ENCODE measurements at places on chromosomes 16 and 17.

DNA sequence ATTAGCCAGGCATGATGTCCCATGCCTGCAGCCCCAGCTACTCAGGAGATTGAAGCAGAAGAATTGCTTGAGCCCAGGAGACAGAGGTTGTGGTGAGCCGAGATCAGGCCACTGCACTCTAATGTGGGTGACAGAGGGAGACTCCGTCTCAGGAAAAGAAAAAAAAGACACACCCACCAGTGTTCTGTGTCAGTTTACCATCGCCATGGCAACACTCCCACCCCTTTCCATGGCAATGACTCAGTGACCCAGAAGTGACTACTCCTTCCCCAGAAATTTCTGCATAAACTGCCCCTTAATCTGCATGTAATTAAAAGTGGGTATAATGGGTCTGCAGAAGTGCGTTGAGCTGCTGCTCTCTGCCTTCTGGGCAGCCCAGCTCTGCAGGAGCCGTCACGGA lies 4.0 kb upstream of the ZC3H18 start:
- DNase-seq, result peak; percentile 89

DNA sequence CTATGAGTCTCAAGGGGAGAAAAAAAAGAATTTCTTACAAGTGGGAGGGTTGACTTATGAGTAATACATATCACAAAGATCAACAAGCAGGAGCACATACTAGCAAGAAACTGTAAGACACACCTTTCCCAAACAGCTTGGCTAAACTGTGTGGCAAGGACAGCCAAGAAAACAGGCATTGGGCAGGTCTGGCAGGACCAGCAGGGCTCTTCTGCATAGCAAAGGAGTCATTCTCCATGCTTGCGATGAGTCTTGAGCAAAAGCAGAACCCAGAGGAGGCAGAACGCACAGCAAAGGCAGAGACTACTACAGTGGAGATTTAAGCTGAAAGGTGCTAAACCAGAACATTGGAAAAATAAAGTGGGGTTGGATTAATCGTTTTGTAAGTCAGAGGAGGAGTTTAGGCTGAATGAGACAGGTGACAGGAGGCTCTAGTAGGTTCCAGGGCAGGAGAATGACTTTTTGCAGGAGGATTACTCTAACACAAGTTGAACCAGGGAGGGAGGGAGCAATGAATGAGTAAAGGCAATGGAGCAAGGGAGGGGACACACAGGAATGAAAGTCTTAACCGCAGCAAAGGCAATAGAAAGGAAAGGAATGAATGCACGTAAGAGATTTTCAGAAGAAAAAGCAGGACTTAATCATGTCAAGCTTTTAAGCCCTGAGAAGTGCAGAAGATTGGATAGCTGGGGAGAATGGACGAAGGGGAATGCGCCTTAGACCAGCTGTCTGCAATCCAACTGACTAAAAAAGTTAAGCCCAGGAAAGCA lies 2.7 kb downstream of the N4BP1 start:
- no peak for DNase-seq

GRCh38 chr17:17200831-17201230 lies 5.3 kb downstream of the PLD6 start:
- no peak for DNase-seq

DNA sequence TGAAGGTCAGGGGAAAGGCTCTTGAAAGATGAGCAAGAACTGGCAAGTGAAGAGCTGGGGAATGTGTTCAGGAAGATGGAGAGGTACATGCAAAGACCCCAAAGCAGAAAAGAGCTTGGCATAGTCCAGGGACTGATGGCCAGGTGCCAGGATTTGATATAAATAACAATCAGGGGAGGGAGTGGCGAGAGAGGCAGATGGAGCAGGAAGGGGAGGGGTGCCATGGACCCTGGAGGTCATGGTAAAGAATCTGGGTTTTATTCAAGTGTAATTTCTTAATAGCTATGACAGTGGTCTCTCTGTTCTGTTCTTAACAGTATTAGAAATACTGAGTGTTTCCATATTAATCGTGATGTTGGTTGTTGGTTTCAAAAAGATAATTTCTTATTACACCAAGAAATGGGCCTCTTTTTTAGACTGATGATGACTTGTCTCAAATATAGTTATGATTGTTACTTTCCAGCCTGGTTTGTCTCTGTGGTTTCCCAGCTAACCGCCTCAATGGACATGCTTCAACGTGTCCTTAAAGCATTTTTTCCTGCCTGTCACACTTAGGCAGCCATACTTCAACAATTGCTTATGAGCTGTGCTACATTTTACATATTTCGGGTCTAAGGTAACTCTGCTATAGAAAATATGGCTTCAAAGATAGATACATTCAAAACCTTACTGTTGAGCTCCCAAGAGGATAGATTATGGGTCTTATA lies 49.4 kb downstream of the MYH10 start:
- DNase-seq, result peak; percentile 12

GRCh38 chr16:5045499-5046115 lies 11.9 kb upstream of the NAGPA start:
- no peak for DNase-seq

- no peak for DNase-seq
Observed at GRCh38 chr17:75552425-75553294, 27.2 kb downstream of the LLGL2 start.

DNA sequence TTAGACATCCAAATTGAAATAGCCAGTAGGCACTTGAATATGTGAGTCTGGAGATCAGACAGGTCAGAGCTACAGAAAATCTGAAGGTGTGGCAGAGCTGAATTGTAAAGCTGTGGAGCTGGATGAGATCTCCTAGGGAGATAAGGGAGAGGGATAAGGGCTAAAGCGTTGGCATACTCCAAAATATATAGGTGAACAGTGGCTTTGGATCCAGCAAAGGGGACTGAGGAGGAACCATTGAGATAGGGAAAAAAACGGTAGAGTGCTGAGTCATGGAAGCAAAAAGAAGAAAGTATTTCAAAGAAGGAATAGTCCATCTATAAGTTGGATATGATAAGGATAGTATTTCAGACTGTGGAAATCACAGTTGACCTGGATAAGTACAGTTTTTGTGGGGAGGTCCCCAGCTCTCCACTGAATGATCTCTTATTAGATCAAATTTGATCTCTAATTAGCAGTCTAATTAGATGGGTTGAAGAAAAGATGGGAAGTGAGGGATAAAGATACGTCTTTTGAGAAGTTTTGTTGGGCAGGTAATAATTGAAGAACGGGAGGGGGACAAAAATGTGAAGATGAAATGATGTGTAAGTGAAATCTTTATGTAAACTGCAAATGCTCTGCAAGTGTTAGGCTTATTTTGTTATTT lies 587 bp upstream of the DBF4B start:
- DNase-seq, result no peak

DNA sequence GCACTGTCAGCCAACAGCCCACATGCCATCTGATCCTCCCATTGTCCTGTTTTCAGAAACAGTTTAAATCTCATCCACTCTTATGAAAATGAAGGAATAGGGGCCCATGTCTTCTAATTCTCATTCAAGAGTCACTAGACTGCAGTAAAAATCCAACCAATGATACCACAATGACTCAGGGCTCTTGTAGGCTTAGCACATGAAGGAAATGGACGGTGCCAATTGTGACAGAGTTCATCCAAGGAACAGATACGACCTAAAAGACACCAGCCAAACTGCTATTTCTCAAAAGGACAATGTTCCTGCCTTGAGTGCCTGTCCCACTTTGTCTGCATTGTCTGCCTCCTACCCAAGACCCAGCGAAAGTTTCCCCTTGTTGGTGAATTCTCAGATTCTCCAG lies 204.8 kb upstream of the COX10 start:
- DNase-seq, result no peak

DNA sequence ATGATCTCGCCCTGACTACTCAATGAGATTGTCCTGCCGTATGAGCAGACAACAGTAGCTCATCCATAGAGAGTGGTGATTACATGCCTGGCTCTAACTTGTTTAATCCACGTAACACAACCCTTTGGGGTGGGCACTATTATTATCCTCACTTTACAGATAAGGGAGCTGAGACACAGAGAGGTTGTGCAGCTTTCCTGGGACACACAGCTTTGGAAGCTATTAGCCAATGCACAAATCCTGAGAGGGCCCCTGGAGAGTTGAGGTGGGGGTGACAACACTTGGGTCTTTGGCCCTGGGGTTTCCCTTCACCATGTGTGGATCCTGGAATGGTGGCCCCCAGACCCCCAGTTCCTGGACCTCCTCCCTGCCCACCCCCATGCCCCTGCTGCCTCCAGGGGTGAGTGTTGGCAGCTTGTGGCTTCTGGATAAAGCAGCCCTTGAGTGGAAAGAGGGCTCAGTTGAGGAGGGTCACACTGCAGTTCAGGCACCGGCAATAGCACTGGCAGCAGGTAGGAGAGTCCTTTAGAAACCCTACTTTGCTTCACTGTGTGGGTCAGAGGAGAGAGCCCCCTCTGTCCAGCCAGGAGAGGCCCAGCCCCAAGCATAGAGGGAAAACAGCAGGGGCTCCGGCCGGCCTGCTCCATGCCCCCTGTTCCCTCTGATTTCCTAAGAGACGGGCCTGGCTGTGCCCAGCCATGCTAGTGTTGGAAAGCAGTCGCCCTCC lies 230.7 kb downstream of the KATNIP start:
- no peak for DNase-seq

- no peak for DNase-seq
Observed at GRCh38 chr16:1528921-1529537, 4.4 kb upstream of the TMEM204 start.

- DNase-seq, result peak; percentile 90
Observed at GRCh38 chr16:90022209-90023077, 3.2 kb upstream of the DBNDD1 start.

DNA sequence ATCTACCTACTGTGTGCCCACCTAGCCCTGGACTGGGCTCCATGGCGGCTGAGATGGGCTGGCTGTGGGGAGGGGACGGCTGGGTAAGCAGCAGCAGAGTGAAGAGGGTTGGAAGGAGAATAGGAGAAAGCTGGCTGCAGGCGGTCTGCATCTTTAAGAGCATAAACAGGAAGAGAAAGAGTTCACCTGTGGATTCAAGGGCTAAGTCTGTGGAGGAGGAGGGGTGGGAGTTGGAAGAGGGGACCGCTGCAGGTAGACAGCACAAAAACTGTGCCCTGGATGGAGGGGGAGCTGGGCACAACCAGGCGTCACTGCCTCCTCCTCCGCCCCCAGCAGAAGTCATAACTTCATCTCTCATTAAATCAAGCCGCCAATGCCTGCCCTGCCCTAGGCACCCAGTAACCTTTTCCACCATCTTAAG lies 677 bp downstream of the SLC13A2 start:
- no peak for DNase-seq

DNA sequence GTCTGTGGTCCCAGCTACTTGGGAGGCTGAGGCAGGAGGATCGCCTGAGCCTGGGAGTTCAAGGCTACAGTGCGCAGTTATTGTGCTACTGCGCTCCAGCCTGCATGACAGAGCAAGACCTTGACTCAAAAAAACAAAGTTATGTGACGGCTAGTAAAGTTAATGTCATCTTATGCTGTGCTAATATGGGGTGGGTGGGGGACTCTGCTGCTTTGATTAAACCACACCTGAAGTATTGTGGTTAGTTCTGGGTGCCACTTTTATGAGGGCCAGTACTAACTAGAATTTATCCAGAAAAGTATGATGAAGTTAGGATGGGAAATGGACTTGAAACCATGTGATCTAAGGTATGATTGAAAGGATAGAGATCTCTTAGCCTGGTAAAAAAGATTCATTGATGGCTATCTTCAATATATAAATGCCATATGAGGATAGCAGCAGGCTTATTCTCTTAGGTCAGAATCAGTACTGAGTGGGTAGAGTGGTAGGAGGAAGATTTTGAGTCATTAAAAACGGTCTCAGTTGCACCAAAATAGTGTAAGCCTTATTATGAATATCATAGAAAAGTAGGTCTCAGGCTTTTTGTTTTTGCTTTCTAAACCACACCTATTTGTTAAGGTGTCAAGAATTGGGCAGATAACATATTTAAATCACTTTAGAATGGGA lies 5.6 kb downstream of the WSB1 start:
- DNase-seq, result no peak

DNA sequence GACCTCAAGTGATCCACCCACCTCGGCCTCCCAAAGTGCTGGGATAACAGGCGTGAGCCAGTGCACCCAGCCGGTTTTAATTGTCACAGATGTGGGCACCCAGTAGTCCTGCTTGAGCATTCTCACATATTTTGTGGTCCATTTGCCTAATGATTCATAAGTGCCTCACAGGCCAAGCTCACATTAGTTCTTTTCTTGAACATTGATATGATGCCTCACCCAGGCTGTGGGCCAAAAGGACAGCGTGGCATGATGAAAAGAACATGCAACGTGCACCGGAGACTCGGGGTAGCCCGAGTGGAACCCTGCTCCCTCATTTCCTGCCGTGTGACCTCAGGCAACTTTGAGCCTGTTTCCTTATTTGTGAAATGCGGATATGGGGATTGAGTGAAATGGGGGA lies 181.9 kb downstream of the SNX29 start:
- DNase-seq, result no peak

GRCh38 chr16:46717692-46718091 lies 28.2 kb downstream of the ORC6 start:
- no peak for DNase-seq

- DNase-seq, result no peak
Observed at GRCh38 chr16:79151-80054, 1.4 kb downstream of the MPG start.

DNA sequence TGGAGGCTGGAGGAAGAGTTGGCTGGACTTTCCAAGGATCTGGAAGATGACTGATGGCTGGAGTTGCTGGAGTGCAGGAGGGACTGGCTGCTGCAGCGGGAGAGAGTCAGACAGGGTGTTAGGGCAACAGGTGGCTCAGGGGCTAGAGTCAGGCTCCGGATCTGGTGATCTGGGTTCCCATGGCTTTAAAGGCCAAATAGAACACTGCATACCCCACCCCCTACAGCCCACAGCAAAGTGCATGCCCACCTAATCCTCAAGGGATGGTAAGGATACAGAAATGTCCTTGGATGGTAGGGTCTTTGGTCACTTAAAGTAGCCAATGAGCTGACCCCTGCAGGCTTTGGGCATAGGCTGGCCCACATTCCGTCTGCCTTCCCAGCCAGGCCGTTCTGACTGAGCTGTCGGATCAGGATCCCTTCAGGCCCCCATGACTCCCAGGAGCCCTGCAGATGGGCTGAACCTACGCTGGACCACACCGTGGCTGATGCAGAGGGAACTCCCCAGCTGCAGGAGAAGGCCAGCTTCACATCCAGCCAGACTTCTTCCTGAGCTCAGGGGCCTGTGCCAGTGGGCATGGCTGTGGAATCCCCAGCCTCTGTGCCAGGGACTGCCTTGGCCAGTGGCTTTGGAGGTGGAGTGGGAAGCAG lies 13.9 kb downstream of the TNS4 start:
- DNase-seq, result no peak

- peak; percentile 24 for DNase-seq
Observed at GRCh38 chr16:24609740-24610415, 70.5 kb downstream of the RBBP6 start.

DNA sequence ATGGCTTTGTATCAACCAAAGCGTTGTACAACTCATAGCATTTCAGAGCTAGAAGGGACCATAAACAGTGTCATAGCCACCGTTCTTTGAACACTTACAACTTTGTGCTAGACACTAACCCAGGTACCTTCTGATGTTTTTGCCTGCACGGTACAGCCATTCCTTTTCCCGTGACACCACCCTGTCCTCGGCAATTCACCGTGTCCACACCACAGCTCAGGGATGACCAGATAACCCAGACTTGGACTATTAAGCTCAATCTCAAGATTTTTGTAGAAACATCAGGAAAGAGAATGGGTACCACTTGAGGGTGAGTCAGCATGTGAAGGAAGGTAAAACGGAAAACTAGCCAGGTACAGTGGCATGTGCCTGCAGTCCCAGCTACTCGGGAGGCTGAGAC lies 9.8 kb upstream of the CBFB start:
- no peak for DNase-seq

All from activated CD4-positive, alpha-beta T cell treated with anti-CD3 and anti-CD28 coated beads for 48 hours (primary cell).